ENCODE measurements at places on chromosomes 16 and 17.

GRCh38 chr17:67974598-67975066 lies 21.6 kb downstream of the C17orf58 start:
- no peak for DNase-seq

- DNase-seq: no peak
These were observed 121.0 kb upstream of the TOB1 start for GRCh38 chr17:50986989-50987660.

GRCh38 chr16:1775006-1775845 lies 2.3 kb upstream of the MRPS34 start:
- no peak for DNase-seq

GRCh38 chr17:18990331-18990730 lies 14.2 kb downstream of the FAM83G start:
- no peak for DNase-seq

GRCh38 chr17:27609611-27610303 lies 21.2 kb upstream of the LGALS9 start:
- peak; percentile 34 for DNase-seq

DNA sequence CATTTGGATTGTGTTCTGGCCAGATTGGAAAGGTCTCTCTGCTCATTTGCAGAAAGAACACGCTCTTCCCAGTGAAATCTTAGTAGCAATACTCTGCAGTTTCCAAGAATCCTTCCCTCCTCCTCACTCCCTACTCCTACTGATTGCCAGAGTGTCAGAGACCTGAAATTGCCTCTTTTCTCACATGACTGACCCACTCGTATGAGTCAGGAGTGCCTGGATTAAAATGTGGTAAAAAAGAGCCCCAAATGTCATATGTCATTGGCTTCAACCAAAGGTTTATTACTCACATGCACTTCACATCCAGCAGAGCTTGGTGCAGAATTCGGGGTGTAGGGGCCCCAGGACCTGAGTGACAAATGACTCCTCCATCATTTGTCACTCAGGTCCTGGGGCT lies 39.7 kb upstream of the IRX3 start:
- no peak for DNase-seq

GRCh38 chr17:66776999-66777688 lies 57.8 kb upstream of the CACNG5 start:
- no peak for DNase-seq

GRCh38 chr17:39194089-39194984 lies 3.1 kb downstream of the CACNB1 start:
- DNase-seq: no peak

DNA sequence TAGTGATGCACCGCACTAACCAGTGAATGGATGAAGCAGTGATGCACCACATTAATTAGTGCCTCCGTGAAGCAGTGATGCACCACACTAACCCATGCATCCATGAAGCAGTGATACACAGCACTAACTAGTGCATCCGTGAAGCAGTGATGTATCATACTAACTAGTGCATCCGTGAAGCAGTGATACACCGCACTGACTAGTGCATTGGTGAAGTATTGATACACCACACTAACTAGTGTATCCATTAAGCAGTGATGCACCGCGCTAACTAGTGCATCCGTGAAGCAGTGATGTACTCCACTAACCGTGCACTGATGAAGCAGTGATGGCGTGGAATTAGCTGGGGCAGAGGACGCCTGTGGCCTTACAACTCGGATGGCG lies 80.6 kb upstream of the NKD1 start:
- DNase-seq: peak; percentile 2

GRCh38 chr17:45131616-45132319 lies 547 bp downstream of the PLCD3 start:
- DNase-seq: peak; percentile 36

DNA sequence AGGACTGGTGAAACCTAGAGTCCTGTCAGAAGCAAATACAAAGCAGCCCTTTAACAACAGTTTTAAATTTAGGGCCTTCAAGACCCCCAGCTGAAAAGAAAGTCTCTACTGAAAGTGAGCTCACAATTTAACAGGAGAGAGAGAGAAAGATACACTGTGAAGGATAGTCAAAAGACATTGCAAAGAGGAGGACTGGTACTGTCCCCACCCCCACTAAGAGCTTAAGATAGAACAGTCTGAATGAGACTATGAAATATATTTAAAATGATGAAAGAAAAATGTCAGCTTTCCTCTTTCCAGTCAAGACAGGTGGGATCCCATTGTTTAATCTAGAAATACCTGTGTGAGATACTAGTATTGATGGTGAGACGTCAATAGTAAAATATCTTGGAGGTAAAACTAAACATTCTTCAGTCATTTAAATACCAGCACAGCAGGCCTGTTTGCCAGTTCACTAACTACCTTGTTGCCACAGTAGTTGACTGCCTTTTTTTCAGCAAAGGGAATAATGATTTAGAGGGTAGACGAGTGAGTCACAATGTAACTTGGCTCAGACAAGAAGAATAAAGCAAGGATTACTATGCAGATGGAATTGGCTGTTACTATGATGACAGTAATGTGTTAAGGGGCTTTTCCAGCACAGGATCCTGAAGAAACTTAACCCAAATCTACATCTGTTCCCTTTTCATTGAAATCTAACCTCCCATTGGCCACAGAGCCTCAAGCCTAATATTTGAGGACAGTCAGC lies 47.2 kb upstream of the RASL10B start:
- DNase-seq: no peak

DNA sequence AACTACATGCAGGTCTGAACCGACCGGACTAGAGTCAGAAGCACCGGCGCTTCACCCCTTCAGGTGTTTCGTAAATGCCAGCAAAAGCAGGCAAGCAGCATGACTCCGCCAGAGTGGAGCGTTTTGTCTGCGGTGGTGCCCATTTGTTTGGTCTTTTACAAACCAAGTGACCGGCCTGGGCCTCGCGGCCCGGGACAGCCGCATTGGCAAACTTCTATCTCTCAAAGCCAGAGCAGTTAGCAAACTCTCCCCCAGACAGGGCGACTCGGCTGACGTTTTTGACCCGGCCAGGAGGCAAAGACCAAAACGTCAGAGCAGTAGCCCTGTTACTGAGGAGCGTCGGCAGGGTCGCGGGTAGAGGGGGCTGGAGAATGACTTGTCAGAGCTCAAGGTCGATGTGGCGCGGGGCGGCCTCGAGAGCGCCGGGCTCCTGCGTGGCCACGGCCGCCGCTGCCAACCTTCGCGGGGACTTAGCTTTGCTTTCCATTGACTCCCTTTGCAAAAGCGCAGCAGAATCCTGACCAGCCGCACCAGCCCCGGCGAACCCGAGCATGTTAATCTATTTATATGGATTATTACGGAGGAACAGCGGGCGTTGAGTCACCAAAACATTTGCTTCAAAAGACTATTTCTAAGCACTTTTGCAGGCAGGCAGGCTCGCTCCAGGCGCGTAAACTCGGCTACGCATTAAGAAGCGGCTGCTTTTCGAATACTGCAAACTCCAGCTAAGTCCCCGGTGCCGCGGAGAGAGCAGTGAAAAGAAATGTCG lies 763 bp upstream of the SOX9 start:
- DNase-seq: no peak

GRCh38 chr17:62675260-62675659 lies 47.8 kb downstream of the MRC2 start:
- DNase-seq: no peak

- peak; percentile 10 for DNase-seq
These were observed 106.8 kb downstream of the METRNL start for GRCh38 chr17:83186226-83186625.

DNA sequence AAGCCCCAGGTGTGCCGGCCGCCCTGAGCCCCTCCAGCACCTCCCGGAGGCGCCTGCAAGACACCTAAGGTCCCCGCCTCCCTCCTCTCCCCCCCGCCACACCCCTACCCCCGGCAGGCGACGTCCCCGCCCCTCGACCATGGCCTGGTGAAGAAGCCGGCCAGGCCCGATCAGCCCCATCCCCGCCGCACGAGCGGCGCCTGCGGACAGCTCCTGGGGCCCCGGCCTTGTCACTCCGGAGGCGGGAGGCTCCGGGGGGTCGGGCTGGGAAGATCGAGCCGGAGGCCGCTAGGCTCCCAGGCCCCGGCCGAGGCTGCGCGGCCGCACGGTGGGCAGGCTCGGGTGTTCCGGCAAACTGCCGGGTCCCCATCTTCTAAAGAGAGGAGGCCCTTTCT lies 405 bp upstream of the ACE start:
- DNase-seq: no peak

GRCh38 chr17:60139438-60140285 lies 10.1 kb upstream of the CA4 start:
- peak; percentile 66 for DNase-seq

DNA sequence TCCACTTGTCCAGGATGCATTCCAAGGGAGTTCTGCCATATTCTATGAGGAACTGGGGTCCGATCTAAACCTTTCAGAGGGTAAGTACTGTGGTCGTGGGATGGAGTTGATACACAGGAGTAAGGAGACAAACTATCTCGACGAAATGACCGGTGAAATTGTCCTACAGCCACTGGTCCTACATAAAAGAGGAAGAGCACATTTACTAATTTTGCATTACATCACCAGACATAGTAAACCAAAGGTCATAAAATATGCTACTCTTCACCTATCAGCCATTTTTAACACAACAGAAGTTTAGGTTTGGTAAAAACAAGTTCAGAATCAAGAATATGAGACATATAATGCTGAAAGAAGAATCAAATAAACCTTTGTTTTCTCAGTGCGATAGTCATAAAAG lies 8.1 kb downstream of the HSF5 start:
- no peak for DNase-seq

Data from CD4-positive, alpha-beta T cell treated with Interleukin-4 for 1 hour (primary cell).